IMR-90 (cell line): ENCODE measurements at places on chromosomes 12 and 14. TPM values are rescaled to one million over a fixed set of nuclear protein-coding genes. Genes with fewer than 3 reads are reported as not detected.

The CHGA gene
- polyA plus RNA-seq = not detected in 2 replicates

The ESYT1 gene
- 153 and 157 TPM in 2 replicates for polyA plus RNA-seq

The ARG2 gene
- 1.1 and 1.3 TPM in 2 replicates for polyA plus RNA-seq

The NPC2 gene
- polyA plus RNA-seq = 272 and 273 TPM in 2 replicates

The OVCH1 gene
- polyA plus RNA-seq = 0.05 TPM in 1 of 2 replicates, not detected in the other

The ATF1 gene
- 24.0 and 32.4 TPM in 2 replicates for polyA plus RNA-seq

The BMP4 gene
- 3.6 and 4.2 TPM in 2 replicates for polyA plus RNA-seq

DNA sequence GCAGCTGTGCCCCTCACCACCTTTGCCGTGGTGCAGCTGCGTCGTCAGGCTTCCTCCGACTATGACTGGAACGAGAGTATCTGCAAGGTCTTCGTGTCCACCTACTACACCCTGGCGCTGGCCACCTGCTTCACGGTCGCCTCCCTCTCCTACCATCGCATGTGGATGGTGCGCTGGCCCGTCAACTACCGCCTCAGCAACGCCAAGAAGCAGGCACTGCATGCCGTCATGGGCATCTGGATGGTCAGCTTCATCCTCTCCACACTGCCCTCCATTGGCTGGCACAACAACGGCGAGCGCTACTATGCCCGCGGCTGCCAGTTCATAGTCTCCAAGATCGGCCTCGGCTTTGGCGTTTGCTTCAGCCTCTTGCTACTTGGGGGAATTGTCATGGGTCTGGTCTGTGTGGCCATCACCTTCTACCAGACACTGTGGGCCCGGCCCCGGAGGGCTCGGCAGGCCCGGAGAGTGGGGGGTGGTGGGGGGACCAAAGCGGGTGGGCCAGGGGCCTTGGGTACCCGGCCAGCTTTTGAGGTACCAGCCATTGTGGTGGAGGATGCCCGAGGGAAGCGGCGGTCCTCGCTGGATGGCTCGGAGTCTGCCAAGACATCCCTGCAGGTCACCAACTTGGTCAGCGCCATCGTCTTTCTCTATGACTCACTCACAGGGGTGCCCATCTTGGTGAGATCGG, 2.6 kb downstream of the GPR162 start:
- H3K36me3 ChIP-seq = no peaks in the 10 kb centered on the region
- H3K4me1 ChIP-seq = peaks cover 18% of the 10 kb centered on the region
- no peak overlapping the region for H3K27ac ChIP-seq
- H3K27me3 ChIP-seq = peaks cover 2% of the 10 kb centered on the region; the same call in 1 of the 2 replicates

DNA sequence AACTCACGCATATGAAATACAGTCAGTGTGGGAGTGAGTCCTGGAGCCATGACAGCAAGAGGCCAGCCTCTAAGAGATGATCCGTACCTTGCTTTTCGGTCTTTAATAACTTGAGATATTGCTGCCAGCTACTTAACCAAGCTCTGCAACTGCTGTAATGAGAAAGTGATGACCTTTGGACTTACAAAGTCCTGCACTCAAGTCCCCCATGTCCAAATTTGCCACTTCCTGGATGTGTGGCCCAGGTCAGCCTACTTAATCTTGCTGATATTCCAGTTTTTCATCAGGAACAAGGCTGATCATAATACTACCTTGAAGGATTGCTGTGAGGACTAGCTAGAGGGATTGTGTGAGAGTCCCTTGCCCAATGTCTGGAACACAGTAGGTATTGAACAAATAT, 33.8 kb upstream of the DUSP6 start:
- no peak overlapping the region for H3K4me3 ChIP-seq
- peaks cover 18% of the 10 kb centered on the region for H3K4me1 ChIP-seq
- DNase-seq = no peak
- no peak overlapping the region for H3K27ac ChIP-seq

GRCh38 chr14:91350813-91351511, 66.7 kb downstream of the CCDC88C start:
- H3K36me3 ChIP-seq = no peaks in the 10 kb centered on the region
- peaks cover 16% of the 10 kb centered on the region for H3K27me3 ChIP-seq
- H3K4me1 ChIP-seq = no peaks in the 10 kb centered on the region
- H3K27ac ChIP-seq = no peak overlapping the region
- H3K4me3 ChIP-seq = no peak overlapping the region

- H3K36me3 ChIP-seq = no peaks in the 10 kb centered on the region
- no peak overlapping the region for H3K4me3 ChIP-seq
- no peaks in the 10 kb centered on the region for H3K4me1 ChIP-seq
- no peak for DNase-seq
- H3K27ac ChIP-seq = no peak overlapping the region
Observed at GRCh38 chr14:93481758-93482157, 51.0 kb downstream of the UNC79 start.

DNA sequence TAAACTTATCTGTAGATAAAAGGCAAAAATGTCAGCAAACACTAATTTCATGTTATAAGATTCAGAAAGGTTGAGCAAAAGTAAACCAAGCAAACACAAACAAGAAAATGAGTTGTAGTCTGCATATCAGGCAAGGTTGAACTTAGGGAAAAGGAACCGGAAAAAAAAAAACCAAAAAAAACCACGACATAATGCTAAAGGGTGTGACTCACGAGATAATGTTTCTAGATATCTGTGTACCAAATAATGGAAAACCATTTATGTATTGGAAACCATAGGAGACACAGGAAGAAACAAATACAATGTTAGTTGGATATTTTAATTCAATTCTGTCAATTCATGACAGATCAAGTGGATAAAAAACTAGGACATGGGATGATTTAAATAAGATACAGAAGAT, 60.5 kb downstream of the GPATCH2L start:
- H3K4me1 ChIP-seq = no peaks in the 10 kb centered on the region
- H3K36me3 ChIP-seq = no peaks in the 10 kb centered on the region; the same call in 1 of the 2 replicates
- H3K27ac ChIP-seq = no peak overlapping the region
- DNase-seq = no peak
- no peak overlapping the region for H3K4me3 ChIP-seq

- H3K27ac ChIP-seq = no peak overlapping the region
- DNase-seq = peak; percentile 22
- no peaks in the 10 kb centered on the region for H3K4me1 ChIP-seq
- no peak overlapping the region for H3K4me3 ChIP-seq
- H3K27me3 ChIP-seq = no peaks in the 10 kb centered on the region
- no peaks in the 10 kb centered on the region for H3K36me3 ChIP-seq
Observed at GRCh38 chr14:82999802-83000201, 1466.1 kb upstream of the SEL1L start.

- H3K36me3 ChIP-seq = peaks cover 9% of the 10 kb centered on the region
- DNase-seq = peak; percentile 24
- H3K27me3 ChIP-seq = no peaks in the 10 kb centered on the region
- H3K27ac ChIP-seq = no peak overlapping the region
Observed at GRCh38 chr14:90300611-90301047, 31.1 kb downstream of the NRDE2 start.

GRCh38 chr12:70059373-70059772, 183.9 kb upstream of the CNOT2 start:
- DNase-seq = no peak
- H3K27me3 ChIP-seq = no peaks in the 10 kb centered on the region
- no peak overlapping the region for H3K4me3 ChIP-seq
- H3K4me1 ChIP-seq = no peaks in the 10 kb centered on the region
- no peaks in the 10 kb centered on the region for H3K36me3 ChIP-seq
- H3K27ac ChIP-seq = no peak overlapping the region

GRCh38 chr12:130053651-130054069, 108.6 kb upstream of the FZD10 start:
- H3K27ac ChIP-seq = no peak overlapping the region
- no peak for DNase-seq
- H3K36me3 ChIP-seq = no peaks in the 10 kb centered on the region
- no peaks in the 10 kb centered on the region for H3K4me1 ChIP-seq
- H3K4me3 ChIP-seq = no peak overlapping the region

- no peak overlapping the region for H3K4me3 ChIP-seq
- DNase-seq = peak; percentile 97
- H3K27ac ChIP-seq = peak overlapping the region; percentile 93
- H3K4me1 ChIP-seq = peaks cover 20% of the 10 kb centered on the region
- no peaks in the 10 kb centered on the region for H3K27me3 ChIP-seq
- peaks cover under 1% of the 10 kb centered on the region; the same call in 1 of the 2 replicates for H3K36me3 ChIP-seq
Observed at GRCh38 chr12:50786498-50787231, 22.8 kb downstream of the ATF1 start.

GRCh38 chr12:89225401-89225800, 126.9 kb downstream of the DUSP6 start:
- H3K36me3 ChIP-seq = no peaks in the 10 kb centered on the region
- peak; percentile 78 for DNase-seq
- peaks cover 4% of the 10 kb centered on the region for H3K4me1 ChIP-seq
- no peak overlapping the region for H3K4me3 ChIP-seq
- no peaks in the 10 kb centered on the region for H3K27me3 ChIP-seq

DNA sequence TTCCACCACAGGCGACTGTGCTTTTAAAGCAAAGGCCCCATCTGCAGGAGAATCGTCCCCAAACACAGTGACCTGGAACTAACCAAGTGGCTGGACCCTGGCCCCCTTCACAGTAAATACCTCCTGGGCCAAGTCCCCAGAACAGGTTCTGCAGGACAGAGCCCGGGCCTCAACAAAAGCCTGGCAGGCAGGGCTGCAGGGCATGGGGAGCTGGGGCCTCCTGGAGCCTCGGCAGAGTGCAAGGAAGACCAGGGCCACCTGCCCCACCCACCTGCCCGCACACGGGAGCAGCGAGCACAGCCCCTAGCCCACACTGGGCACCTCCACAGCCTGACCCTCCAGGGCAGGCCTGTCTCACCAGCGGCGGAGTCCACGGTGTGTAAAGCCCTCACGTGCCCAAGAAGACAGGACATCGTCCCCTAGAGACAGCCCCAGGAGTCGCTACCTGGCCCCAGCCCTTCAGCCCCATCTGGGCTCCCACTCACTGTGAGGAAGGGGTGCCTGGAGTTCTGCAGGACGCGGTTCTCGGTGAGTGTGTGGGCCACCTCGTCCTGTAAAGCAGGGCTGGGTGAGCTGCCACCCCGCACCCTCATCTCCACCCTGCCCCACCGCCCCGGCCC, 21.0 kb downstream of the AKT1 start:
- no peak overlapping the region for H3K4me3 ChIP-seq
- H3K4me1 ChIP-seq = no peaks in the 10 kb centered on the region
- H3K36me3 ChIP-seq = peaks cover 64% of the 10 kb centered on the region

DNA sequence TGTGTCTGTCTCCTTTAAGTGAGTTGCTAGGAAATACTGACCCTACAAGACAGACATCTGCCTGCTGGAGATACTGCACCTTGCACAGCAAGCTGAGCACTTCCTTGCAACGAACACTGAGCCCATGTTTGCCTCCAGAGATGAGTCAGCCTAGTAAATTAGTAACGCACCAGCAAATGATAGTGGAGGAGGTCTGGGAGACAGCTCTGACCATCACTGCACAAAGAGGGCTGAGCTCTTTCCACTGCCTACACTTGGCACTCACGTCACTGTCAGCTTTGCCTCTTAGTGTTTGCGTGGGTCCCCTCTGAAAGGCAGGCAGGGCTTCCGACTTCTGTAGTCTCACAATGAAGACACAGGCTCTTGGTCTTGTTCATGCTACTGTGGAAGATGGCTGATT, 109.0 kb downstream of the APAF1 start:
- H3K4me3 ChIP-seq = no peak overlapping the region
- H3K4me1 ChIP-seq = peaks cover 2% of the 10 kb centered on the region
- no peaks in the 10 kb centered on the region; the same call in 1 of the 2 replicates for H3K27me3 ChIP-seq
